MCF 10A (cell line): ENCODE measurements at places on chromosomes 3 and 15.
A peak's percentile ranks its signal among the peaks of the same experiment; 100 is the strongest.

DNA sequence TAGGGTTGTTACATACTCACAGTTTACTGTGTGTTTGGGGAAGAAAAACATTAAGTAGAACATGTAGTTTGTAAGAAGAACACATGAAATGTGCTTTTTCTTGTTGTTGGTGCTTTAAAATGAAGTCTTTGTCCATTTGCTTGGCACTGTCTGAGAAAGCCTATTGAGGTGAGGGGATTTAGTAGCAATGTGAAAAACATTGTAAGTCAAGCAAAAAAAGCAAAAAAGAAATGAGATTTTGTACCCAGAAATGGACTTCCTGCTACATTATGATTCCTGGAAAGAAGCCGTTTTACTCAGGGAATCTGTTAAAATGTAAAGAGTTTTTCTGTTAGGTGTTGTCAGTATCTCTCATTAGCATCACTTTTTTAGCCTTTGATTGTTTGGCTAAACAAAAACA, 59.9 kb downstream of the KAT2B start:
- DNase-seq: no peak

- DNase-seq: no peak
Measured at GRCh38 chr3:188154809-188155574, 1.0 kb downstream of the LPP start.

- DNase-seq: no peak
Measured at GRCh38 chr3:177842743-177843734, 645.8 kb upstream of the TBL1XR1 start.

- no peak for DNase-seq
Measured at GRCh38 chr3:45309876-45310275, 78.5 kb upstream of the LARS2 start.

- DNase-seq: no peak
Measured at GRCh38 chr15:63453186-63453905, 51.0 kb upstream of the USP3 start.

DNA sequence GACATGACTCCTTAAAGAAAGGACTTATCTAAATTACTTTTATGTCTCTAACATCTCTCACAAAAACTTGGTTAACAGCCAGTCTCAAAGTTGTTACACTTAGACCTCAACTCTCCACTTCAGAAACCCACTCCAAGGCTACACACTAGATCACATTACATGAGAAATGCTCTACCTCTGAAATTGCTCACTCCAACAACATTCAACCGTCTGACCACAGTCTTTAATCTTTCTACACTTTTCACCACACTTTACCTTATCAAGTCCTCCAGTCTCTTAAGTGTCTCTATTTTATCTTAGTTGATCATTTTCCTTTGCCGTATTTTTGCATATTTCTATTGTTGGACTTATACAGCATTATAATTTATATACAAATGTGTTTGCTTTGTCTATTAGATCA, 5.8 kb downstream of the SLC12A6 start:
- DNase-seq: no peak

DNA sequence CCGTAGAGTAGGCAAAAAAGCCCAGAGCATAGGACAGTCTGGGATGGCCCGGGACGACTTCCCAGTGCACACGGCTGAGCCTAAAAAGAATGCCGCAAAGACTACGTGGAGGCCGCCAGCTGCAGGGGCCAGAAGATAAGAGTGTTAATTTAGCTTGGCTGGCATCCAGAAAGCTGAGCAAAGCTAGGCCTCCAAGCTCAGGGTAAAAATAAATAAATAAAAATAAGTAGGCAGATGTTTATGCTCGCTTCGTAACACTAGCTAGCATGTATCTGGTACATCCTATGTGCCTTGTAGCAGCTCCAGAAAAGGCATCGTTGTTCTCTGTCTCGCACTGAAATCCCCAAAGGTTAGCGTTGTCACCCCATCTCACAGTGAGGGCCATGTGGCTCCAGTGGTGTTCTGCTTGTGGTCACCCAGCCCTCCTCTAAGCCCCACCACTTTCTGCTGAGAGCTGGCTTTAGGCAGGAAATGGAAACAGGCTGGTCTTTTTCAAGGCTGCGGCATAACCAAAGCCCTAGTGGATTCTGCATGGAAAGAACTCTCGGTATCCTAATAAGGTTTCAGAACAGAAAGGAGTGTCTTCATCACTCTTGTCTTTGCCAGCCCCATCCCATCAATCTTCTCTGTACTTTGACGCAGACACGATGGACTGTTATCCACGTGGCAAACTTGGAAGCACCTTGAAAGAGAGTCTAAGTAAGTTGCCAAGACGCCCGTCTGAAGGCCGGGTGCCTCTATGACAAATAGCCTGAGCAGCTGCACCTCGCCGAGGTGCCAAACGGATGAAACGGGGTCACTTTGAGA, 58.1 kb upstream of the MEF2A start:
- peak; percentile 12 for DNase-seq

DNA sequence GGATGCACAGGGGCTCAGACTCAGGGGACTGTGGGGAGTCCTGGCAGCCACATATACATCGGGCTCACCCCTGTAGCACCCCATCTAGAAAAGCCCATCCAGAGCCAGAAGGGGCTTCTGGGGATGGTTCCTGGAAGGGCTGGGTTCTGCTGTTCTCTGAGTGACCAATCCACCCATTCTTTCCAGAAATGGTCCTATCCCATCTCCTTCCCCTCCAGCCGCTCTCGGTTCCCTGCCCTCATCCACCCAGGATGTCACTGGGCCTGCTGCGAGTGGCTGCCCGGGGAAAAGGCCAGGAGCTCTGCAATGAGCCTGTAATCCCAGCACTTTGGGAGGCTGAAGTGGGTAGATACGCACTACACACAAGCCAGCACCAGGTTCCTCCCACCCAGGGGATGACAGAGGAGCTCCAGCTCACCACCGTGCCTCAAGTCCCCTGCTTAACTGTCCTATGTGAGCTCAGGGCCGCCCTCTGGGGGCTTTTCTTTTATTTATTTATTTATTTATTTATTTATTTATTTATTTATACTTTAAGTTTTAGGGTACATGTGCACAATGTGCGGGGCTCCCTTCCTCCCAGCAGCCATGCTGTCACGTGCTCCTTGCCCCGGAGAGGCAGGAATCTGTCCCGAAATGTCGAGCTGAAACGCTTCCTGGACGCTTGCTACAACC, 13.6 kb upstream of the CSK start:
- no peak for DNase-seq

DNA sequence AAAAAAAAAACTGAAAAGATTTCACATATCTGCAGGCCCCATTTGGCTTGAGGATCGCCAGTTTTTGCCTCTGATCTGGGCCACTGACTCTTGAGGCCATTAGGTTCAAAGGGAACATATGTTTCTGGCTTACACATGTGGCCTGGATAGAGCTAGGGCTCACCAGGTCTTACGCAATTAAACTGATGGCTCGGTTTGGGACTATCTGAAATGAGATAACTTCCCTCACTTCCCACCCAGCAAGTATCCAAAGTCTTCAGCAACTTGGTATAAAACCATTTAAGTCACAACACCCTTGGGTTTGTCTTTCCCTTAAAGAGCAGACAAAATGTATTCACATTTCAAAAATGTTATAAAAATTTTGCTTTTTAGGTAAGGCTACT, 36.3 kb downstream of the LRIG1 start:
- no peak for DNase-seq
